GM13976 (cell line): ENCODE measurements at places on chromosomes 1 and 21.

- no peak for DNase-seq
Observed at GRCh38 chr1:193234530-193234929, 48.1 kb upstream of the B3GALT2 start.

DNA sequence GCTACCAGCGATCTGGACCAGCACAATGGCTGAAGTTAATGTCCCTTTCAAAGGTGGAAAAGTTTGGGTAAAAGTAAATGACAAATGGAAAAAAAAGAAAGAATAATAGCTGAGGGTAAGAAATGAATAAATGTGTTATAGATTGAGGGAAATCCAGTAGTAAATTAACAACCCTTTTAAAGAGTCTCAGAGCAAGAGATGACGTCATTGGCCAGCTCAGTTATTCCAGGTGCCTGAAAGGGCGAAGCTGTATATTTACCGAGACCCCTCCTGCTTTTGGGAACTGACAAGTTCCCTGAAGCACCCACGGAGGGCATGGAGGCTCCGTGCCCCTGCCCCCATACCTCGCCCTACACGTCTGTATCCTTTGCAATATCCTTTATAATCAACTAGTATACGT lies 40.5 kb upstream of the KCNJ6 start:
- no peak for DNase-seq

GRCh38 chr1:85465099-85465785 lies at the start of gene DDAH1:
DDAH1 (minus strand) TSS chr1:85465159; CDS start chr1:85465045, 114 bp downstream.
- peak; percentile 60 for DNase-seq

- no peak for DNase-seq
Observed at GRCh38 chr1:166811691-166812090, 27.6 kb upstream of the POGK start.

DNA sequence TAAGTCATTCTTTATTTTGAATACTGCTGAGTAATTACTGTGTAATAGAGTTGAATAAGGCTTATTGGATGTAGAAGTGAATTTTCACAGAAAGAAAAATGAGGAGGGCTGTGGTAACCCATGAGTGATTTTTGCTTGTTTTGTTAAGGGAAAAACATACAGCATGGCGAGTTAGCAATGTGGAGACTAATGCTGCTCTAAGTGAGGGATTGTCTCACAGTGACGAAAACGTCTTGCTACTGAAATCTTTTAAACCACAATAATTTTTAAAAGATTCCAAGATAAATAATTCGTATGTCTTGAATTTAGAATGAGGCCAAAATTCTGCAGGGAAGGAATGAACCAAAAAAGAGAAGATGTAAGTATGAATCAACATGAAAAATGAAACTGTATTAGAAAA lies 16.2 kb upstream of the PLA2G4A start:
- DNase-seq, result no peak

- no peak for DNase-seq
Observed at GRCh38 chr1:109138358-109138757, 24.4 kb downstream of the ELAPOR1 start.

- DNase-seq, result no peak
Observed at GRCh38 chr21:17673261-17674020, 60.7 kb upstream of the BTG3 start.

GRCh38 chr1:35187816-35188342 lies 5.1 kb downstream of the SFPQ start:
- DNase-seq, result no peak

- DNase-seq, result no peak
Observed at GRCh38 chr1:23102289-23102688, 66.4 kb downstream of the LUZP1 start.

GRCh38 chr21:18715606-18716005 lies 312.0 kb upstream of the TMPRSS15 start:
- no peak for DNase-seq

- DNase-seq, result no peak
Observed at GRCh38 chr1:65881067-65881594, 88.4 kb downstream of the PDE4B start.

- DNase-seq, result no peak
Observed at GRCh38 chr1:245589316-245589715, 434.5 kb downstream of the KIF26B start.

DNA sequence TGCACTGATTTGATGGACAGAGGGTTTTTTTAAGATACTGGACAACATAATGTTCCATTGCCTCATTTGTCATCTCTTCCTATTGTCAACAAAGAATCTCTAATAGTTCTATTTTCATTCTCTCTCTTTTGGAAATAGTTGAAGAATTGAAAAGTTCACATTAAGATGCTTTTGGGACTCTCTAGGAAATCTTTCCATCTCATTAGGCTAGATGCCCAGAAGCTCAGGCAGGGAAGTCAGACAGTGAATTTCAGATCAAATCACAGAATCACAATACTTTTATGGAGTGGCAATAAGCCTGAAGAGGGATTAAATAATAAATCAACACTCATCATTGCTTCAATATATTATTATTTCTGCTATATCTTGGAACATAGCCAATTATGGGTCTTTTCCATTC lies 29.2 kb downstream of the NEGR1 start:
- DNase-seq, result no peak

DNA sequence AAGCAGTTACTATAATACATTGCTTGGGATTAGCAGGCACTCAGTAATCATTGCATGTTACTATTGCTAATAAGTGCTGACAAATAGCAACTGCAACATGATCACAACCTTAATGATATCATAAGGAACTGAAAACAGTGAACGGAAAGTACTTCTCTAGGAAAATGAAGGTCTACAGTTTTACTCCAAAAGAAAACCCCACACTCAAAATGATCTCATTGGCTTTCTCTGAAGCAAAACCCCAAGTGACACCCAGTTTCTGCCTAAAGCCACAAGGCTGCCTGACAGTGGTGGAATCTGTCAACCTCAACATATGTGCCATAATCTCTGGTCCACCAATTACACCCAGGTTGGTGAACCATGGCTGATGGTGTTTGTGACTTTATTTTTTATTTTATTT lies 137.6 kb downstream of the PTGER3 start:
- no peak for DNase-seq

GRCh38 chr1:38045401-38046332 lies 926 bp downstream of the POU3F1 start:
- no peak for DNase-seq

GRCh38 chr1:6127587-6128163 lies 52.4 kb downstream of the CHD5 start:
- DNase-seq, result peak; percentile 78

DNA sequence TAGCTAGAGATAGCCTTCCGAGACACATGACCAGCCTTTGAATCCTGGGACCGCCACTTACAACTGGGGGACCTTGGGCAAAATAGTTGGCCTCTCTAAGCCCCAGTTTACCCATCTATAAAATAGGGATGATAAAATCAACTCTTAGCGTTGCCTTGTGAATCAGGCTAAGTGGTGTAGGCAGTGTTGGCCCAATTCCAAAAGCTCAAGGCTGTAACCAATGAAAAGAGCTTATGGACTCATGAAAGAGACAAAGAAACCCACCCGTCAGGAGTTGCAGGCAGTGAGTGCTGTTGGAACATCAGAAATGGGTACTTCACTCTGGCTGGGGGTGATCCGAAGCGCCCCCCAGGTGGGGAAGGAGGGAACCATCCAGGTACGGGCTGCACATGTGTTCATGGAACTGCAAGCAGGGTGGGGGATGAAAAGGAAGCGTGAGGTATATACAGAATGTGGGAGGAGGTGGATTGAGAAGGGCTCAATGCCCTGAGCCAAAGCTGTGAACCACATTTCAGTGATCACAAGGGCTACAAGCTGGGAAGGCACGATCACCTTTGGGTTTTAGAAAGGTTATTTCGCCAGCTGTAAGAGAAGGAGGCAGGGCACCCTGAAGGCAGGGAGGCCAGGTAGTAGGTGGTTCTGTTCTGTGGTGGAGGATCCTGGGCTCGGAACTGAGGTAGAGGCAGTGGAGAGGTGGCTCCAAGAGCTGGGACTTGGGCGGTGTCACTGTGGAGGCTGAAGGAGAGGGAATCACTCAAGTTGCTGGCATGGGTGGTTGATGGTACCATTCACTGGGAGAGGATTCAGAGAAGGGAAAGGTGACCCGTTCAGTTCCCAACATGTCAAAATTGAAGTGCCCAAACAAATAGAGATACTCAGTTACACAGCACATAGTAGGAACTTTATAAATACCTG lies 11.4 kb upstream of the KIAA1614 start:
- no peak for DNase-seq

GRCh38 chr1:24465638-24466037 lies 37.0 kb upstream of the RCAN3 start:
- DNase-seq, result no peak

- no peak for DNase-seq
Observed at GRCh38 chr1:2532485-2533160, 2.6 kb upstream of the HES5 start.

DNA sequence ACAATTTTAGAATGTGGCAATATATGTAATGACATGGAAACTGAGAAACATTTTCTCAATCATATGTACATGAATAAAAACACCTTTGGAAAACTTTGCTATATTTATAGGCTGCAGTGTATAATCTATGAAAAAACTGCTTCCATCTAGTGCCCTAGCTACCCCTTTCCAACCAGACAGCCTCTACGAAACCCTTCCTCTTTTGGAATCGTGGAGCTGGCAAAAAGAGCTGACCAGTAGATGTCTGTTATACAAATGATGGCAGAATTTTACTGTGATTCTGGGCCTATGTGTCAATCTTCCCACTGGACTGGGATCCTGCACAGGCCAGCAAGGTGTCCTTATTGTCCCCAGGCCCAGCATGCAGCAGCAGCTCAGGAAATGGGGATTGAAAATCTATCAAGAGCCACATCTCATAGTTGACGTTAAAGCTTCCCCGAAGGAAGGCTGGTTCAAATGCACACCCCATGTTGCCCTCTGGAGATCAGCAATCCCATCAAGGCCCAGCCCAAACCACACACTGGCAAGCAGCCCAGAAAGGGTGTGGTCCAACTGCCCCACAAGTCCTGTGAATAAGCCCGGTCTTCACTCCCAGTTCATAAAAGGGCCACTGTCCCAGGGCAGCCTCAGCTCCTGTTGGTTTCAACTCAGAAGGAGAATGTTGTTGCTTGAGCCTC lies 8.8 kb upstream of the FAM20B start:
- no peak for DNase-seq

DNA sequence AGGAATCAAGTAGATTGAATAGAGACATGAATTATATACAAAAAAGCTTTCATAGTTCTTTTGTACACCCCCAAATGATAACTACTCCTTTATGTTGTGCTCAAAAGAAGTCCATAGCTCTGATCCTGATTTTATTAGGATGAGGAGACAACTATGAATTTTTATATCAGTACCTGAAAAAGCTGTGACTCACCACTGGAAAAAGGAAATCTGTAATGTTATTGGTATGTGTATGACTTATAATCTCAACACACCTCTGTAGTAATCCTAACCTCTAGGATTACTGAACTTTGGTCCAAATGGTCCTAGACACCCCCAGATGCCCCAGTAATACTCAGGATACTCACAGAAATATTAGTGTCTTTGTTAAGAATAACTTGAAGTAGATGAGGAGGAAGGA lies 10.2 kb downstream of the PRKAB2 start:
- no peak for DNase-seq

DNA sequence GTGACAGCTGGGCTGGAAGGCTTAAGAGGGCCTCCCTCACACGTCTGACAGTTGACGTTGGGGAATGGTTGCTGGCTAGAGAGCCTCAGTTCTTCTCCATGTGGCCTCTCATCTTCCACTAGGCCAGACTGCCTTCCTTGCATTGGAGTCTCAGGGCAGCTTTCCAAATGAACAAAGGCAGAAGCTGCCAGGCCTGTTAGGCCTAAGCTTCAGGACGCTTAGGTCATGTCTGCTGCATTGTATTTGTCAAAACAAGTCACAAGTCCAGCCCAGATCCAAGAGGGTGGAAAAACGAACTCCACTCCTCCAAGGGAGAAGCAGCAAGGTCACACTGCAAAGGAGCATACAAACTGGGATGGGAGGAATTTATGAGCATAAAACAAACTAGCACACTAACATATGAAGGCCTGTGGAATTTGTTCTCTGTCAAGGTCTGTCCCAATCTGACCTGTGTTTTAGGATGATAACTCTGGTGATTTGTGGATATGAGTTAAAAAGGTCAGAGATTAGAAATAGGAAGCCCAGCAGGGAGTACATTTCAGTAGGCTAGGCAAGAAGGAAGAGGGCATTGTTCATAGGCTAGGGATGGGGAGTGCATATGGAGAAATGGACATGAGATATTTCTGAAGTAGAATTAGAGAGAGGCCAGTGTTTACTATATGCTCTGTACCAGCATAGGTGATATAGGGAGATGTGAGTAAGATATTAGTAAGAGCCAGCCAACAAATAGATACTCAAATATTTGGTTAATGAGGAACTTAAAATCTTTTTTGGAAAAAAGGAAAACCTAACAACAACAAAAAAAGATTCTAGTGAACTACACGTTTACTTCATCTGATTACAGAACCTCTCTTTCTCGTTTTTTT lies 29.1 kb upstream of the CNN3 start:
- DNase-seq, result no peak

DNA sequence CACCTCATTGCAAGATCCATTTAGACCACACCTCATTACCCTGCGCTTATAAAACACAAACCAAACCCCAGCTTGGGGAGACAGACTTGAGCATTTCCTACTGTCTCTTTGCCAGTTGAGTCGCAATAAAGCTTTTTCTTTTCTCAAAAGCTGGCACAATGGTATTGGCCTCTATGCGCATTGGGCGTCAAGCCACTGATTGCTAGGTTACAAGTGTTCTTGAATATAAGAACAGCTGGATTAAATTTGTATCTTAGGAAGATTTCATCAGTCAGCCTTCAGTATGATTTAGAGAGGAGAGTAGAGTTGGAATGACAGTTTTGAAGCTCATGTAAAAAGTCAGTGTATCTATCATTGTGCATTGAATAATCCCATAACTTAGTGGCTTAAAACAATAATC lies 84.9 kb upstream of the RAB4A start:
- no peak for DNase-seq

- DNase-seq, result no peak
Observed at GRCh38 chr1:230701434-230701833, 12.5 kb downstream of the AGT start.

DNA sequence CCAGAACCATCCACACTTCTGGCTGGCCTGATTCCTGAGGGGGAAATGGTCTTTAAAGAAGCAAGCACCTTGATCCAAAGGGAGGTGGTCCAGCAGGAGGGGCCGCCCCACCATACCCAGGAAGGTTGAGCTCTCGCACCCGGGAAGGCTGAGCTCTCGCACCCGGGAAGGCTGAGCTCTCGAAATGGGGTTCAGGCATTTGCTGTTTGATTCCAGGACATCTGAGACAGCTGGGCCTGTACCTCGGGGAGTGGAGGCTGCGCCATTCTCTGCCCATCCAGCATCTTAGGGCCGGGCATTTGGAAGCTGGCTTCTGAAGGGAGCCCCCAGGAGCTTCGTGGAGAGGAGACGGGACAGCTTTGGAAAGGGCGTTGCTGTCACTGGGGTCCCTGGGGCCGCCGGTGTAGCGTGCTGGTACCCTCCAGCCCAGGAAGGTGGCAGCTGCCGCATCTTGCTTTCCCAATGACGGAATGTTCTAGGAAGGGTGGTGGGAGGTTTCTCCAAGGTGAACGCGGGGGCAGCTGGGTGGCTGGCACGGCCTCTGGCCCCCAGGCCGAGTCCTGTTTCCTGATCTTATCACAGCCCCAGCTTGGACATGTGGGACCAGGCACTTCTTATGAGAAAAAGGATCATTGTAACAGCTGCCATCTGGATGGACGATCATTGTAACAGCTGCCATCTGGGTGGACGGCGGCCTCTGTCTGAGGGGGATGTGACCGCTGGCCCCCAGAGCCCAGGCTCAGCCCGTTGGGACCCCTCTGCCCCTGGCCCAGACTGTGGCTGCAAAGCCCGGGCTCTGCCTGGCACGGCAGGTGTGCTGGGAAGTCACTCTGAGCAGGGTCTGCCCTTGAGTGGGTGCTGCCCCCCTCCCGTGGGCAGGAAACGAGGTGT lies 61.6 kb downstream of the COL18A1 start:
- no peak for DNase-seq
